ENCODE measurements at places on chromosomes 5 and 9. TPM values are rescaled to one million over a fixed set of nuclear protein-coding genes. Genes with fewer than 3 reads are reported as not detected.

The PCDHA3 gene
- 0.17 TPM for total RNA-seq

The LURAP1L gene
- 63.7 TPM for total RNA-seq

The FBN2 gene
- total RNA-seq = 78.2 TPM

The ADAMTS16 gene
- total RNA-seq = 0.17 TPM

The ACOT12 gene
- total RNA-seq = 2.2 TPM

All from smooth muscle cell of trachea (primary cell).